ENCODE measurements at places on chromosomes 7 and 10. TPM values are rescaled to one million over a fixed set of nuclear protein-coding genes. Genes with fewer than 3 reads are reported as not detected.

DNA sequence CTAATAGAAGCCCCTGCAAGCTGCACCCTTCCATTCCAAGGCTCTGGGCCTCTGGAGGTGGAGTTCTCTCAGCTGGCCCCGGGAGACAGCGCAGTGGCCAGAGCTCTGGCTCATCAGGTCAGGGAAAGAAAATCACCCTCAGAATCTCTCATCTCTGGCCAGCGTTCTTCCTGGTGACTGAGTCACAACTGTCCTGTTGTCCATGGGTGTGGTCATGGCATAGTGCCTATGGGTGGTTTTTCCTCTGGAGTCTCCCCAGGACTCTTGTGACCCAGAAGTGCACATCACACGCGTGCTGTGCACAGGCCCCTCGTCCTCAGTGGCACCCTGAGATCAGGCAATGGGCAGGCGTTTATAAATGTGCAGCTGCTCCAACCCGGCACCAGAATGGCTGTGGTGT is 27.4 kb upstream of the FXYD4 start:
- H3K4me3 ChIP-seq: no peak overlapping the region
- H3K4me1 ChIP-seq: no peaks in the 10 kb centered on the region
- H3K27ac ChIP-seq: no peak overlapping the region
- no peaks in the 10 kb centered on the region for H3K36me3 ChIP-seq

GRCh38 chr7:128081351-128081750 is 50.1 kb upstream of the LRRC4 start:
- no peaks in the 10 kb centered on the region for H3K4me1 ChIP-seq
- H3K27ac ChIP-seq: no peak overlapping the region
- peaks cover 76% of the 10 kb centered on the region for H3K36me3 ChIP-seq
- no peak overlapping the region for H3K4me3 ChIP-seq

DNA sequence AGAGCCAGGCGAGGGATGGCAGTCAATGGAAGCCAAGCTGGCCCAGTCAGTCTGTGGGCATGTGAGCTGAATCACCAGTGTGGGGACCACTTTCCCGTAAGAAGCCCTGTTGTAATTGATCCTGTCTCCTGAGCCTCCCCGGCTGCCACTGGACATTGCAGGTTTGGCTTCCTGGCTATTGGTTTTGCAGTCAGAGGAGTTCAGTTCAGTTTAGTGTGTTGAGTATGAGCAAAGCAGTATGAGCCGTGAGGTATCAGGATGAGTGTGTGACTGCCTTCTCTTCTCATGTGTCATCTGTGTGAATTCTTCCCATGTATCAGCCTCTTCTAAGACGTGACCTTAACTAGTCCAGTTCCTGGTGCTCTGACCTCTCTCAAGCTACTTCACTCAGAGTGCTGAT is 227.4 kb downstream of the PRKG1 start:
- H3K4me1 ChIP-seq: no peaks in the 10 kb centered on the region
- no peak overlapping the region for H3K4me3 ChIP-seq
- H3K27ac ChIP-seq: no peak overlapping the region
- no peak for DNase-seq
- H3K36me3 ChIP-seq: no peaks in the 10 kb centered on the region
- H3K27me3 ChIP-seq: no peaks in the 10 kb centered on the region

GRCh38 chr7:90597563-90598253 is 1.6 kb downstream of the CDK14 start:
- DNase-seq: no peak
- H3K36me3 ChIP-seq: no peaks in the 10 kb centered on the region
- H3K4me3 ChIP-seq: peak overlapping the region; percentile 84
- no peak overlapping the region for H3K27ac ChIP-seq
- peaks cover 2% of the 10 kb centered on the region for H3K4me1 ChIP-seq

SPDYE2 gene
- not detected for total RNA-seq
